Adrenal gland (tissue), 19 donors: ENCODE measurements at places on chromosomes 7 and 10. TPM values are rescaled to one million over a fixed set of nuclear protein-coding genes. Genes with fewer than 3 reads are reported as not detected.

DNA sequence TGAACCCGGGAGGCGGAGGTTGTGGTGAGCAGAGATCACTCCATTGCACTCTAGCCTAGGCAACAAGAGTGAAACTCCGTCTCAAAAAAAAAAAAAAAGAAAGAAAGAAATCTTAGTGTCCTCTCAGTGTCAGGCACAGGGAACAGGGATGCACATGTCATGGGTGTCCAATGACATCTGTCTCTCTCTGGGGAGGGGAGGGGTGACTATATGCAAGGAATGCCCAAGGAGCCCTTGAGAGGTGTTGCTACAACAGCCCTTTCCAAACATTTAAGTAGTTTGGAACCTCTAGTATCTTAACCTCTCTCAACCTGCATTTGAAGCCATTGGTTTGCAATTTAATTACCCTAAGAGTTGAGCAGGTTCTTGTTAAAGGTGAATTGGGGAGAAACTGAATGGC lies 28.9 kb downstream of the PDLIM1 start:
- no peak overlapping the region for H3K27ac ChIP-seq
- H3K4me3 ChIP-seq, result no peak overlapping the region
- H3K27me3 ChIP-seq, result no peaks in the 10 kb centered on the region
- H3K4me1 ChIP-seq, result no peaks in the 10 kb centered on the region

CYP2C18 gene
- total RNA-seq, result not detected

- H3K4me3 ChIP-seq, result no peak overlapping the region
- H3K36me3 ChIP-seq, result no peaks in the 10 kb centered on the region
- no peak overlapping the region for H3K27ac ChIP-seq
- H3K27me3 ChIP-seq, result no peaks in the 10 kb centered on the region
- no peak for DNase-seq
These were observed 261.6 kb downstream of the RPS24 start for GRCh38 chr10:78295242-78295641.

- no peak overlapping the region for H3K27ac ChIP-seq
- DNase-seq, result no peak
- no peaks in the 10 kb centered on the region for H3K27me3 ChIP-seq
These were observed 20.3 kb upstream of the SHH start for GRCh38 chr7:155832581-155832981.

SORCS3 gene
- 2.3 TPM for total RNA-seq

GRCh38 chr10:12308736-12309375 lies 40.5 kb upstream of the CAMK1D start:
- no peaks in the 10 kb centered on the region for H3K27me3 ChIP-seq
- DNase-seq, result no peak
- no peaks in the 10 kb centered on the region for H3K4me1 ChIP-seq
- H3K27ac ChIP-seq, result no peak overlapping the region
- H3K36me3 ChIP-seq, result no peaks in the 10 kb centered on the region

GRCh38 chr10:36425131-36425797 lies 700.1 kb upstream of the ANKRD30A start:
- no peak for DNase-seq
- H3K27me3 ChIP-seq, result no peaks in the 10 kb centered on the region
- H3K36me3 ChIP-seq, result no peaks in the 10 kb centered on the region
- H3K4me1 ChIP-seq, result no peaks in the 10 kb centered on the region

MCMBP gene
- 44.1 TPM for total RNA-seq

GRCh38 chr7:113141803-113142202 lies 23.4 kb upstream of the SMIM30 start:
- no peak overlapping the region for H3K4me3 ChIP-seq
- H3K4me1 ChIP-seq, result no peaks in the 10 kb centered on the region
- no peak overlapping the region for H3K27ac ChIP-seq
- no peaks in the 10 kb centered on the region for H3K27me3 ChIP-seq

- DNase-seq, result no peak
- H3K36me3 ChIP-seq, result no peaks in the 10 kb centered on the region
- H3K4me3 ChIP-seq, result no peak overlapping the region
- H3K27ac ChIP-seq, result no peak overlapping the region
These were observed 8.6 kb downstream of the TBATA start for GRCh38 chr10:70776455-70777005.

SNCG gene
- total RNA-seq, result 389 TPM

CCL24 gene
- total RNA-seq, result 0.91 TPM

GPR85 gene
- 1.1 TPM for total RNA-seq

SLC35G1 gene
- 3.9 TPM for total RNA-seq

- no peaks in the 10 kb centered on the region for H3K4me1 ChIP-seq
- H3K27me3 ChIP-seq, result no peaks in the 10 kb centered on the region
- no peak overlapping the region for H3K27ac ChIP-seq
- no peak overlapping the region for H3K4me3 ChIP-seq
These were observed 72.9 kb downstream of the SP8 start for GRCh38 chr7:20713792-20714191.

GRCh38 chr10:64977915-64978314 lies 1456.7 kb downstream of the REEP3 start:
- no peaks in the 10 kb centered on the region for H3K4me1 ChIP-seq
- no peaks in the 10 kb centered on the region for H3K27me3 ChIP-seq
- no peak for DNase-seq
- no peak overlapping the region for H3K4me3 ChIP-seq
